ENCODE measurements at places on chromosomes 7 and 10.

DNA sequence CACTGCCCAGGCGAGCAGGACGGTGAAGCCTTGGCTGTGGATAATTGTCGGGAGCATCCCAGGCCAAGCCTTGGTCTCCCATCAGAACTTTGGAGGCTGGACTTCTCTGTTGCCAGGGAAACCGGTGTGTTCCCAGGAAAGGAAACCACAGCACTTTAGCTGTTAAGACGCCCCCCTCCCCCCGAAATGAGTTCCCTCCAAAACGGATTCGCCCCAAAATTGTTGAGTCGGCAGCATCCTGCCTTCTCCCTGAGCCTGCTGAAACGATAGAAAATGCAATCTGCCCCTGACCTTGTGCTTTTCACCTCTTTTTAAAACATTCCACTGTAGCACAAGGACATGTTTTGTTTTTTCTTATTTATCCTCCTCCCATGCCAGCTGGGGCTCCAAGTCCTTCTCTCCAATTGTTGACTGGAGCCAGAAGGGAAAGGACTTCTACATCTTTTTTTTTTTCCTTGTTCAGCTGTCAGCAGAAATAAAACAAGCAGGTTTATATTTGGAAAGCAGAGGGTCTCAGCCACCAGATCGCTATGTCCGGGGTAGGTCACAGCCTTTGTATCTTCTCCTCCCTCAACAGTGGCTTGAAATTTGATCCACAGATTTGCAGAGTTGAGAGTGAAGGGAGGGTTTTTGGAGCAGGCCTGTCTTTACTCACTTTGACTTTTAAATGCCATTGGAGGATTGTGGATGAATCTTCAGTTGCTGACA is 116.5 kb downstream of the ZMIZ1 start:
- no peak for DNase-seq

DNA sequence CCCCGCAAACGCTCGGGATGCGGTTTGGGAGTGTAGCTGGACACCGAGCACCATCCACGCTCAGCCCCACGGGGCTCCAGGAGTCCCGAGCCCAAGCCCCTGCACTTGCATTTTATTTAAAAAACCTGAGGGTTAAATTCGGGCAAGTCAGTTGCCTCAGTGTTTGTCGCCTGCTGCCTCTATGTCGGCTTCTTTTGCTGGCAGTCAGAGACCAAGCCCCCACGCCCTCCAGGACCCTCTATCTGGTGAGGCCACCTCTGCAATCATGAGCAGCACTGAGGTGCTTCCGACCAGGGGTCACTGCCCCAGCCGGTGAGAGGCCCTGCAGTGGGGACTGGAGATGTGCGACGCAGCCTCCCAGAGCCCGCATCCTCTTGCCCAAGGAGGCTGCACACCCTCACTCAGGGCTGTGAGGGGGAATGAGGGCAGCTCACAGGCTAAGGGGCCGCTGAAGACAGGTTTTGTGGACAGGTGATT is 13.3 kb upstream of the ZNF273 start:
- DNase-seq: no peak

GRCh38 chr10:86293396-86293791 is 73.2 kb downstream of the GRID1 start:
- no peak for DNase-seq

- no peak for DNase-seq
These were observed 124.7 kb upstream of the C1QL3 start for GRCh38 chr10:16646181-16647059.

GRCh38 chr7:110095372-110096052 is 995.4 kb upstream of the LRRN3 start:
- DNase-seq: no peak

GRCh38 chr7:11714205-11714604 is 117.8 kb downstream of the THSD7A start:
- no peak for DNase-seq

DNA sequence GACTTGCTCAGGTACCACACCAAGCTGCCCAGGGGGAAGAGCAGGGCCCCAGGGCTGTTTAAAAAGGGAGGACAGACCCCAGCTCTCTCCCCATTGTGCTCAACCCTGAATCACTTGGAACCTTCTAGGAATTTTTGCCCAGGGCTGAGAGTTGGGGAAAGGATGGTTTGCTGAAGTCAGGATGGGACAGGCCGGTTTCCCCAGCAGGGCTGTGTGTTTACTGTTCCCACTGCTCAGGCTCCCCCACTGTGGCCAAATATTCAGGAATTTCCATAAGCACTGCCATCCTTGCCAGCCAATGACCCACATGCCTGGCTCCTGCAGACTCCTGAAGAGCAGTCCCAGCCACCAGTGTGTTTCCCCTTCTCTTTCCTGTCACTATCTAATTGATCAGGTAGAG is 120.7 kb downstream of the WDFY4 start:
- no peak for DNase-seq

- DNase-seq: no peak
These were observed 17.1 kb upstream of the CPA1 start for GRCh38 chr7:130363026-130363847.

Measured in stimulated activated CD4-positive, alpha-beta T cell treated with anti-CD3 and anti-CD28 coated beads, Interleukin-2, amount 100 ng/mL, for 4 hours (primary cell).